ENCODE measurements at places on chromosomes 7 and 10. TPM values are rescaled to one million over a fixed set of nuclear protein-coding genes. Genes with fewer than 3 reads are reported as not detected.

- DNase-seq = peak; percentile 24
Measured at GRCh38 chr7:134636008-134636449, 10.6 kb upstream of the BPGM start.

The WNT16 gene
- total RNA-seq = 0.06 TPM

The SPDYE6 gene
- not detected for total RNA-seq

DNA sequence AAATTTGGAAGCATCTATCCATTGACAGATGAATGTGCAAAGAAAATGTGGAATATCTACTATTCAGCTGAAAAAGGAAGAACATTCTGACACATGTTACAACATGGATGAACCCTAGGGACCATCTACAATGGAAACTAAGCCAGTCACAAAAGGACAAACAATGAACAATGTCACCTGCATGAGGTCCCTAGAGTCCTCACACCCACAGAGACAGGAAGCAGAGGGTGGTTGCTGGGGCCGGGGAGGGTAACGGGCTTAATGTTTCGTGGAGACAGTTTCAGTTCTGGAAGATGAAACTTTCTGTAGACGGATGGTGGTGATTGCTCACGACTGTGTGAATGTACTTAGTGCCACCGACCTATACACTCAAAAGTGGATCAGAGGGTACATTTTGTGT is 282.9 kb downstream of the ADARB2 start:
- DNase-seq = no peak

GRCh38 chr7:129661645-129662182 is 50.2 kb downstream of the NRF1 start:
- DNase-seq = no peak

The SPDYE16 gene
- not detected for total RNA-seq

The DUS4L gene
- total RNA-seq = 17.8 TPM

The JAKMIP3 gene
- total RNA-seq = not detected

DNA sequence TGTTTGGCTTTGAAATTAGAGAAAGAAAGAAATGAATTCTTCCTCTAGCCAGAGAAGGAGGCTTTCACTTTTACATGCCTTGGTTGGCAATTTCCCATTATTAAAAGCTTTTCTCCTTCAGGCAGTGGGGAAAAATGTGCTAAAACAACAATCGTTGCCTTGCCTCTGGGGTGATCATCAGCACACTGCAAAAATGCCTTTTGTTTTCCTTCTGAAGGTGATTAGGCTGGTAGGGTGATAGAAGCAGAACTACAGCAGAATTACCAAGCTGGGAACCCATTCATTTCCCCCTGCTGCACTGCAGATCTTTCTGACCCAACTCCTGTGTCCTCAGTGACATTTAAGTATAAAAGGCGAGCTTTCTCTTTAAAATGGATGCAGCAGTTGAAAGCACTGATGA is 22.2 kb downstream of the ANK3 start:
- DNase-seq = no peak

GRCh38 chr7:18004372-18004771 is 23.3 kb downstream of the PRPS1L1 start:
- no peak for DNase-seq

Data from LHCN-M2 (cell line).